ENCODE measurements at places on chromosomes 12 and 14.

- no peak for DNase-seq
These were observed 57.3 kb downstream of the ARL6IP4 start for GRCh38 chr12:123037791-123038190.

GRCh38 chr12:43579206-43579605 is 27.2 kb upstream of the ADAMTS20 start:
- no peak for DNase-seq

DNA sequence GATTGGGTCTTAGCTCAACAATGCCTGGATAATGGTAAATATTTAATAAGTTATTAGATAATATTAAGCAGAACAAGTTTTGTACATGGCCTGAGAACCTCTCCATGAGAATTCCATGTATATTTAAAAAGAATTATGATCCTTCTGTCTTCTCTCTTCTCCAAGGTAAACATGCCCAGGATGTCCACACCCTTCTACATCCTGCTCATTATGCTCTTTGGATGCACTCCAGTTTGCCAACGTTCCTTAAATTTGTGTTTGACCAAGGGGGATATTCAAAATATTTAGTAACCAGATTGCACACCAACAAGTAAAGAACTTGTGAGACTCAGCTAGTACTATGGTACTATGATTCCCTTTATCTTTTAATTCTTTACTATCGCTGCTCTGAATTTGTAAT is 44.8 kb upstream of the ERGIC2 start:
- DNase-seq = no peak

GRCh38 chr14:77988970-77989369 is 181.2 kb upstream of the NRXN3 start:
- DNase-seq = no peak

DNA sequence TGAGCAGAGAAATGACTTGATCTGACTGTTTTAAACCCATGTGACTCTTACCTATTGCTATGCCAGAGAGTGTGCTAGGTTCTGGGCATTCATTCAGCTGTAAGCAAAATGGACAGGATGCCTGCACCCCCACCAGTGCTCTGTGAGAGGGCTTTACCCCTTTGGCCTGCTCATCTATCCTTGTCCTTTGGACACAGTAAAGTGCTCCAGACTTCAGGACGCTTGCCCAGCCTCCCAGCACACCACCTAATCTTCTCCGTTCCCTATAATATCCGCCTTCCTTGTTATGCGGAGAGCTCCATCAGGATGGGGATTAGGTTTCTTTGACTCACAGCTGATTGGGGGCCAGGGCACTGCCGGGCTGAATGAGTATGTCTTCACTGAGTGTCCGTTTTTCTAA is 4.4 kb upstream of the ZNF839 start:
- no peak for DNase-seq

GRCh38 chr14:68797121-68797670 is 4.3 kb upstream of the ZFP36L1 start:
- no peak for DNase-seq

GRCh38 chr12:121124402-121125109 is 8.1 kb upstream of the P2RX7 start:
- DNase-seq = peak; percentile 83

DNA sequence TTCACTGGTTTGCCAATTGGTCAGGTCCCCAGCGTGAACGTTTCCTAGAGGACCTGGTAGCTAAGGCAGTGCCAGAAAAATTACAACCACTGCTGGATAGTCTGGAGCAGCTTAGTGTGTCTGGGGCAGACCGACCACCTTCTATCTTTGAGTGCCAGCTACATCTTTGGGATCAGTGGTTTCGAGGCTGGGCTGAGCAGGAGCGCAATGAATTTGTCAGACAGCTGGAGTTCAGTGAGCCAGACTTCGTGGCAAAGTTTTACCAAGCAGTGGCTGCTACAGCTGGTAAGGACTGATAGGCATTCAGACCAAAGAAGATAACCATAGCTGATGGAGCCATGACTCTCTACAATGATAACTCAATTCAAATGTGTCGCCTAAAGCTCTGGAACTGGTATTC is 2.5 kb downstream of the C14orf119 start:
- DNase-seq = no peak

GRCh38 chr14:56324856-56325699 is 206.9 kb downstream of the PELI2 start:
- DNase-seq = no peak

DNA sequence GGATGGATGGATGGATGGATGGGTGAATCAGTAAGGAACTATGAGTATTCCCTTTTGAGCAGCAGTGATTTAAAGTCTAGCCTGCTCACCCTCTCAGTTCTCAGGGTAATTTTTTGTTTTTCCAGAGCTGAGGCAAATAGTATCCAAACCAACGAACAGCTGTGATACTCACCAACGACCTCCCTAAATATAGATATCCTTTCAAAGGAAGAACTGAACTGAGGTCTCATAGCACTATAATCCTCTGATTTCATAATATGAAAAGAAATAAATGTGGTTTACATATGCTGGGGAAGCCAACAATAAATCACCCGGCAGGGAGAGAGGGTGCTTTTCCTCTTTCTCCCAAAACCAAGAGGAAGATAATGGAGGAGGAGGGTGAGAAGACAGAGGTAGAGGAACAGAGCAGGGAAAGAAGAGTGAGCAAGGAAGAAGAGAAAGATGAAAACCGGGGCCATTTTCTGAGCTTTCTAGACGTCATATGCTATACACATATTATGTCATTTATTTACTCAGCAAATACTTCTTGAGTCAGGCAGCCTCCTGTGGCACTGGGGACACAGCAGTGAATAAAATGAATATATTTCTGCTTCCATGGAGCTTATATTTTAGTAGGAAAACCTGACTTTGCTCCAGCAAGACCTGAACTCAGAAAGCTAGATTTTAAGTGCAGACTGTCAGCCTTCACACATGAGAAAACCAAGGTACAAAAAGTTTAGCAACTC is 710.7 kb upstream of the TBX3 start:
- DNase-seq = no peak

GRCh38 chr14:98182393-98183055 is 1089.5 kb downstream of the BCL11B start:
- DNase-seq = no peak

DNA sequence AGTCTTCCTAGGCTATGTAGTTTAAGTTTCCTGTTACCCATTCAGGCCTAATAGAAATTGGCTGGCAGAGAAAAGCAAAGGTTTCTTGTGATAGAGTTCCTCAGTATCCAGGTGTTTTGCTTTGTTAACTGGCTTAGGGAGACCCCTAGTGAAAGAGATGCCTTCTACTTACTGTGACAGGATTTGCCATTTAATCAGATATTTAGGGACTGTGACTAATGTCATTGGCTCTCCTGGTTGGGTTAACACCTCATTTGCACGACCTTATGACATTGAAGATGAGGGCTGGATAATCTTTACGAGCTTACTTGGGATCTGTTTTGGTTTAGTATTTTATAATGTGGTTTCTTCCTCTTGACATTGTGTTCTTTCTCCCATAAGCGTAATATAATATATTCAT is 5.8 kb downstream of the MON2 start:
- DNase-seq = no peak

- DNase-seq = no peak
These were observed 142.7 kb downstream of the EGLN3 start for GRCh38 chr14:33808187-33808586.

GRCh38 chr12:88658009-88658408 is 77.7 kb upstream of the KITLG start:
- DNase-seq = no peak

DNA sequence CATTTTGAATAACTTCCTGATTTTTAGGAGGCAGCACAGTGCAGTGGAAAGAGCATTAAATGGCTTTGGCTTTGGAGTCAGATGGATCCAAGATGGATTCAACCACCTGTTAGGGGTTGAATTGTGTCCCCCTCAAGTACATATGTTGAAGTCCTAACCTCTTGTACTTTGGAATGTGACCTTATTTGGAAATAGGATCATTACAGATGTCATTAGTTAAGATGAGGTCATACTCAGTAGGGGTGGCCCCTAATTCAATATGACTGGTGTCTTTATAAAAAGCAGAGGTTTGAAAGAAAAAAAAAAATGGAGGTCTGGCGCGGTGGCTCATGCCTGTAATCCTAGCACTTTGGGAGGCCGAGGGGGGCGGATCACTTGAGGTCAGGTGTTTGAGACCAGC is 18.8 kb downstream of the ATP5MC2 start:
- no peak for DNase-seq

GRCh38 chr12:102497743-102498142 is 17.4 kb upstream of the IGF1 start:
- DNase-seq = no peak

GRCh38 chr12:92360543-92360942 is 214.9 kb upstream of the BTG1 start:
- DNase-seq = no peak

GRCh38 chr12:106118-106591 is 39.6 kb downstream of the IQSEC3 start:
- no peak for DNase-seq
